C1 segment of cervical spinal cord (tissue), 14 donors: ENCODE measurements at places on chromosomes 2 and 18.

- DNase-seq, result no peak
Observed at GRCh38 chr2:101428422-101429176, 41.3 kb upstream of the CREG2 start.

- DNase-seq, result no peak
Observed at GRCh38 chr2:101717071-101717845, 19.8 kb downstream of the MAP4K4 start.

- no peak for DNase-seq
Observed at GRCh38 chr2:67037655-67038054, 359.5 kb upstream of the ETAA1 start.

DNA sequence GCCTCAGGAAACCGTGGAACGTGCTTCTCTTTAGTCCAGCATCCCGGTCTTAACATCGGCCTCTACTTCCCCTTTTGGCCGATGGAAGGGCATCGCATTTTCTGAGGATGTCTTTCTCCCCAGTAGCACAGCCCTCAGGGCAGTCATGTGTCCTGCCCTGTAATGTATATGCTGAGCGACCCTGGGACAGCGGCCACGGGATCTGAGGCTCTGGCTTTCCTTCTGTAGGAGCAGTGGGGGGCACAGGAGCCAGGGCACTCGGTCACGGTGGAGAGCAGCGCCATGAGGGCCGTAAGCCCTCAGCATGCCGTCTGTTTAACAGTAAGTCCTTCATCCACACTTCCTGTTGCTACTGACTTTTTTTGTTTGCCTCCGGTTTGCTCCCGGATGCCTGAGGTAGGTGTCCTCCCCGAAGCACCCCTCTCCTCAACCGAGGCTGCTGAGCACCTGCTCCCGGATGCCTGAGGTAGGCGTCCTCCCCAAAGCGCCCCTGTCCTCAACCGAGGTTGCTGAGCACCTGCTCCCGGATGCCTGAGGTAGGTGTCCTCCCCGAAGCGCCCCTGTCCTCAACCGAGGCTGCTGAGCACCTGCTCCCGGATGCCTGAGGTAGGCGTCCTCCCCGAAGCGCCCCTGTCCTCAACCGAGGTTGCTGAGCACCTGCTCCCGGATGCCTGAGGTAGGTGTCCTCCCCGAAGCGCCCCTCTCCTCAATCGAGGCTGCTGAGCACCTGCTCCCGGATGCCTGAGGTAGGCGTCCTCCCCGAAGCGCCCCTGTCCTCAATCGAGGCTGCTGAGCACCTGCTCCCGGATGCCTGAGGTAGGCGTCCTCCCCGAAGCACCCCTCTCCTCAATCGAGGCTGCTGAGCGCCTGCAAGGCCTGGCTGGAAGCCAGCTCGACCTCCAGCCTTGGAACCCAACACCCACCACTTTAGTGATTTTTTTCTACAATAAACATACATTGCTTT is 169.3 kb downstream of the HDAC4 start:
- DNase-seq, result no peak

- no peak for DNase-seq
Observed at GRCh38 chr2:1907849-1908533, 163.7 kb upstream of the PXDN start.

DNA sequence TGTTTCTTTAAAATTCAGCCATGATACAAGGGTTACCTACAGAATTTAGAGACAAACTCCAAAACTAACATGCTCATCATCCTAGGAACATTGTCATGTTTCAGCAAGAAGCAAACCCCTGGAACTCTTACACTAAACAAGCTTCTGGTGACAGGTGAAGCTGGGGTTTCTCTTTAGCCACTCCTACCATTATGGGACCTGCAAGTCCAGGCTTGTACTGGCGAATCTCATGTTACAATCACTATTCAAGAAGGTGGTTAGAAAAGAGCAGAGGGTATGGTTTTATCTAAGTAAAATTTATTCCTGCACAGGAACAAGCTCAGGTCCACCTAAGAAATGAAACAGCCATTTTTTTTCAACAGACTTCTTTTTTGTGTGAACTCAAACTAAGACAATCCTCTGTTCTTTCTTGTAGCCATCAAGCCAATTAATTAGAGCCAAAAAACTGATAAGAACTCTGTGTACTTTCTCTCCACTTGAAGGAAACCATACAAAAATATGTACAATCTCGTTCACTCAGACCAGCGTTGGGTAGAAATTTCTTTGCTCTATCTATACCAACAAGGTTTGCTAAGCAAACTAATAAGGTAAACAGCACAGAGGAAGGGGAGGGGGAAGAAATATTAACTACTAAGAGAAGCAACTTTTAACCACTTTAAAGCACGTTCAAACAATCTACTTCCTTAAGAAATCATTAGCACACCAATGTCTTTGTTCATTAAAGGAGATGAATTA is 63.3 kb upstream of the NEDD4L start:
- no peak for DNase-seq

- no peak for DNase-seq
Observed at GRCh38 chr2:37629529-37629928, 41.9 kb downstream of the CDC42EP3 start.

DNA sequence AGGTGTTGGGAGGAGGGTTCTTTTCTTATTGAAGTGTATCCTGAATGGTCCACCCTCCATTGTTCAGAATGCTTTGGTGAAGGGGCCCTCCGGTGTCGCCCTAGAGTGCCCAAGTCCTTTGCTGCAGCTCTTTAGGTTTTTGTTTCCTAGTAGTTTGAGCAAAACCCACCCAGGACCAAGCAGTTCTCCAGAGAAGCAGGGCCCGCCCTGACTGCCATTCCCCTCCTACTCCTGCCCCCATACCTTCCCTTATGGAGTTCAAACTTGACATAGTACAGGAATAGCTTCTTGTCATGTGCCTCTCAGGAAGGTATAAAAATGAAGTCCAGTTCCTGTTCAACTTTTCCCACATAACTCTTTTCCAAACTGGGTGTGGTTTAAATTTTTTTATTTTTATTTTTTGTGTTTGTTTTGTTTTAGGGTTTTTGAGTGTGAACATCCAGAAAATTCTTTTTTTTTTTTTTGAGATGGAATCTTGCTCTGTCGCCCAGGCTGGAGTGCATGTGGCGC is 5.6 kb downstream of the MERTK start:
- no peak for DNase-seq

- no peak for DNase-seq
Observed at GRCh38 chr2:229553091-229553490, 161.3 kb downstream of the DNER start.

- no peak for DNase-seq
Observed at GRCh38 chr2:220940646-220941045, 631.5 kb downstream of the EPHA4 start.

DNA sequence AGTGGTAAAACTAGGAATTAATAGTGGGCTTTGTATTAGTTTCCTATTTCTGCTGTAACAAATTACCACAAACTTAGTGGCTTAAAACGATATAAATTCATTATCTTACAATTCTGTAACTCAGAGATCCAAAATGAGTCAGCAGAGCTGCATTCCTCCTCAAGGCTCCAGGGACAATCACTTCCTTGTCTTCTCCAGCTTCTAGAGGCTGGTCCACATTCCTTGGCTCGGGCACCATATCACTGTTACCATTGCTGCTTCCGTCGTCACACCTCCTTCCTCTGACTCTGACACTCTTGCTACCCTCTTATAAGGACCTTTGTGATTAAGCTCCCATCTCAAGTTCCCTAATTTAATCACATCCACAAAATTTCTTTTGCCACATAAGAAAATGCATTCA is 567.8 kb upstream of the KLHL29 start:
- no peak for DNase-seq

DNA sequence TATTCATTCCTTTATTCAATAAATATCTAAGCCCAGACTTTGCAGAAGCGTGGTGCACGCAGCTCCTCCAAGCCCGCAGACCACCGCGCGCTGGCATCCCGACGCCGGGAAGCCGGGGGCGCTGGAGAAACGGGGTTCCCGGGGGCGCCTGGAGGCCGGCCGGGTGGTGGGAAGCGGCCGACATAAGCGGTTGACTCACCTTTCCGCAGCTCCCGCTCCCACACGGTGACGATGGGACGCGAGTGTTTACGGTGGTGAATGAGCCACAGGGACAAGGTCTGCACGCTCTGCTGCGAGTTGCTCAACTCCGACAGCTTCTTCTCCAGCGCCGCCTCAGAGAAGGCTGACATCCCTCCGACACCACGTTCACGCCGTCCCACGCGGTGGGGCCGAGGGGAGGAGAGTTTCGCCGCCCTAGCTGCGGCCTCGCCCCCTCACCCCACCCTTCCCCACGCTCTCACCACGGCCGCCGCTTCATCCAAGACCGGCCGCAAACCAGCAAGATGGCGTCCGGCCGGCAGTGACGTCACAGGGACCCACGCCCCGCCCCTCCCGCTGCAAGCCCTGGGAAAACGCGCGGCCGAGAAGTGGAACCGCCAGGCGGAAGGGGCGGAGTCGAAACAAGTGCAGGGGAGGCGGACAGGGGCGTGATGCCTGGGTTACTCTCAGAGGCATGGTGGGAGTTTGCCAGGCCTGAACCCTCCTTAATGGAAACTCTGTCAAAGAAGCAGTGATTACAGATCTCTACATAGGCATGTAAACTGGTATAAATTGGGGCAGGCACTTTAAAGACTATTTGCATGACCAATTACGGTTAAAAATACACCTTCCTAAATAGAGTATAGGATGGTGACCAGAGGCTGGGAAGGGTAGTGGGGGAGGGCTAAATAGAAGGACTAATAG is at the start of gene RPRD1A:
Gene RPRD1A (minus strand): TSS at position 505 of the 903 bp plus-strand sequence. CDS start 155 bp downstream, at position 350.
- DNase-seq, result peak; percentile 92

- DNase-seq, result no peak
Observed at GRCh38 chr2:74690571-74690970, 36.5 kb downstream of the SEMA4F start.

DNA sequence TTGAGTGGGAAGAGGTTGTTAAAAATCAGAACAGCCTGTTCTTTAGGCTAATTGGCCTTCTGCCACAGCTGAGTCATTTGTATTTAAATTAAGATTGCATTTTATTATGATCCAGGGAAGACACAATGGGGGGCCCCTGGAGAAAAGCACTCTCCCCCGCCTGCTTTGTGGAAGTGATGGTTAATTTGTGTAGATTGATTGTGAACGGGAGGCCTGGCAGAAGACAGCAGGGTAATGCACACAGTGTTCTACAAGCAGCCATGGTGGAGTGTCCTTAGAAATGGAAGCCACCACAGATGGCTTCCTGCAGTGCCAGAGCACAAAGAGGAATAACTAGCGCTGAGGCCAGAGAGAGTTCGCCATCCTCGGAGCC is 19.6 kb downstream of the RAMP1 start:
- DNase-seq, result no peak

GRCh38 chr2:1309507-1309906 is 103.8 kb upstream of the TPO start:
- no peak for DNase-seq

GRCh38 chr2:182435754-182436153 is 8.9 kb upstream of the PDE1A start:
- no peak for DNase-seq

GRCh38 chr18:44298566-44298965 is 382.1 kb upstream of the SETBP1 start:
- no peak for DNase-seq

DNA sequence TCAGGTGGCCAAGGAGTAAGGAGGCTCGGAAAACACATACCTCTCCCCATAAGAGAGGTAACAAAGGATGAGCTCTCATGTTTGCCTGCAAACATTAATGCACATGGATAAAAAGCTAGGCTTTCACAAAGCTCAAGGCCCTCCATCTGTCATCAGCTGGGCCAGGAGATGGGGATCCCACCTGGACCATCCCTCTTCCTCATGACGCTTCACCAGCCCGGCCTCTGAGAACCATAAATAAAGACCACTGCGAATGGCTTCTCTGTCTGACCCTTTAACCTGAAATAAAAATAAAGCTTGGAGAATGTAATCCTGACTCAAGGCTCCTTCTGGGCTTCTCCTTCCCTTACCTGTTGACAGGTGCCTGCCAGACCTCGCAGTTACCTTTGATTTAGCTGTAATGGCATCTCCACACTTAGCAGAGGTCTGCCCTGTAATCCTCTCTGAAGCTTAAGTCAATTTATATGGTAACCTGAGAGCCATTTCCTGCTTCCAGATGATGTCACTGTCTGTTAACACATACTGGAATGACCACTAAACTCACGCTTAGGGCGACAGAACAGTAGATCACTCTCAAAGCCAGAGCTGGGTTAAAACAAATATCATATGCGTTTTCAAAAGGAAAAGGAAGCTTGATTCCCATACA is 29.3 kb upstream of the FOXI3 start:
- DNase-seq, result no peak

DNA sequence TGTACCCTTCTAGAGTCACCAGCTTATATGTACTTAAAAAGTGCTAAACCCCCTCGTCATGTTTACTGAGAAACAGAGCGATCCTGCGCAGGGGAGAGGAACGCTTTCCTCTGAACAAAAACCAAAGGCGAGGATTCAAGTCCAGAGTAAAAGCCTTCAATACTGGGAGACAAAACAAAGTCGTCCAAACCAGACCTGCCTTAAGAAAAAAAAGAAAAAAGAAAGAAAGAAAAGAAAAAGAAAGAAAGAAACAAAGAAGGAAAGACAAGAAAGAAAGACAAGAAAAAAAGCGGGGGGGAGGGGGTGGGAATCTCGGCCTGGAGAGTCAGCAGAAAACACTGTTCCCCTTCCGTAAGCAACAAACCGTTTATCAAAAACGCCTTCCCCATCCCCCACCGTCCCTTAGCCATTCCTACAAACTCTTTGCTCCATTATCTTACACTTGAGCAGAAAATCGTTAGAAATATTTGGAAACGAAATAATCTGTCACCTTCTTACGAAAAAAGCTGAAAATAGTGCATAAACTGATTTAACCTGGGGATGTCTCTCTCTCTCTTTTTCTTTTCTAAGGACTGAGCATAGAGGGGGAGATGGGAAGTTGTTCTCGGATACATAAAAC is 3.3 kb downstream of the PTGR3 start:
- no peak for DNase-seq

DNA sequence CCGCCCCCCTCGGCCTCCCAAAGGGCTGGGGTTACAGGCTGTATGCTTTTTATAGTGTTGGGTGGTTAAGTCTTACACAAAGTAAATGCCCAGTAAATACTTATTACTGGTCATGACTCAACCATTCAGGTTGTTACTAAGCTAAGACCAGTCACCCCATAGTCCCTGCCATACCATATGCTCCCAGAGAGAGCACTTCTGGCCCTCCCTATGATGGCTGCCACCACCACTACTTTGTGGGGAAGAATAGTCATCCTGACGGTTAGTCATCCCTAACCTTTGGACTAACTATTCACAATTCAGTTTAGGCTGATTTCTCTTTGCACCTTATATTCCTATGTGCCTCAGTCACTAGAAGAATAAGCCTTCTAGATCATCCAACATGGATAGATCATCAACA is 42.0 kb upstream of the MSH2 start:
- no peak for DNase-seq
